ENCODE measurements at places on chromosomes 5 and 9.

DNA sequence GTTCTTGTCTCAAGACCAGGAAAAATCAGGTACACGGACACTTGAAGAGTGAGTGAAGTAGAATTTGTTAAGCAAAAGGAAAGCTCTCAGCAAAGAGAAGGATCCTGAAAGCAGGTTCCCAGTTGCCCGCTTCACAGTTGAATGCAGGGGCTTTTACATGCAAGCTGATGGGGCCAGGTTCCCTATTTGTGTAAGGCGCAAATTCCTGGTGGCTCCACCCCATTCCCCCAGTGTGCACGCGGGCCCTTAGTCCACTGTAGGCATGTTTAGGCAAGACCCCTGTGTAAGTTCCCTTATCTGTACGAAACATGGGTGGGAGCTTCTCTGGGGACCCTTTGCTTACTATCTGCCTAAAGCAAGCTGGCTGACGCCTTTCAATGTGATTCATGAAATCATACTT is 2.7 kb upstream of the AGTPBP1 start:
- no peak for DNase-seq

- no peak for DNase-seq
These were observed 40.2 kb downstream of the MEF2C start for GRCh38 chr5:88842784-88843183.

- DNase-seq: peak; percentile 63
These were observed 1.4 kb downstream of the CHSY3 start for GRCh38 chr5:129905473-129906176.

GRCh38 chr9:23669776-23670175 is 156.3 kb downstream of the ELAVL2 start:
- no peak for DNase-seq

- DNase-seq: peak; percentile 45
These were observed 19.5 kb downstream of the CXXC5 start for GRCh38 chr5:139667730-139668063.

GRCh38 chr5:98796197-98796972 is 22.9 kb downstream of the RGMB start:
- peak; percentile 72 for DNase-seq

GRCh38 chr9:12091865-12092527 is 601.2 kb upstream of the TYRP1 start:
- DNase-seq: no peak

- DNase-seq: peak; percentile 97
These were observed 1.7 kb upstream of the ARRDC3 start for GRCh38 chr5:91384671-91385430.

GRCh38 chr9:92771309-92771708 is 6.7 kb upstream of the BICD2 start:
- no peak for DNase-seq

GRCh38 chr9:12666813-12667212 is 26.4 kb upstream of the TYRP1 start:
- DNase-seq: no peak

DNA sequence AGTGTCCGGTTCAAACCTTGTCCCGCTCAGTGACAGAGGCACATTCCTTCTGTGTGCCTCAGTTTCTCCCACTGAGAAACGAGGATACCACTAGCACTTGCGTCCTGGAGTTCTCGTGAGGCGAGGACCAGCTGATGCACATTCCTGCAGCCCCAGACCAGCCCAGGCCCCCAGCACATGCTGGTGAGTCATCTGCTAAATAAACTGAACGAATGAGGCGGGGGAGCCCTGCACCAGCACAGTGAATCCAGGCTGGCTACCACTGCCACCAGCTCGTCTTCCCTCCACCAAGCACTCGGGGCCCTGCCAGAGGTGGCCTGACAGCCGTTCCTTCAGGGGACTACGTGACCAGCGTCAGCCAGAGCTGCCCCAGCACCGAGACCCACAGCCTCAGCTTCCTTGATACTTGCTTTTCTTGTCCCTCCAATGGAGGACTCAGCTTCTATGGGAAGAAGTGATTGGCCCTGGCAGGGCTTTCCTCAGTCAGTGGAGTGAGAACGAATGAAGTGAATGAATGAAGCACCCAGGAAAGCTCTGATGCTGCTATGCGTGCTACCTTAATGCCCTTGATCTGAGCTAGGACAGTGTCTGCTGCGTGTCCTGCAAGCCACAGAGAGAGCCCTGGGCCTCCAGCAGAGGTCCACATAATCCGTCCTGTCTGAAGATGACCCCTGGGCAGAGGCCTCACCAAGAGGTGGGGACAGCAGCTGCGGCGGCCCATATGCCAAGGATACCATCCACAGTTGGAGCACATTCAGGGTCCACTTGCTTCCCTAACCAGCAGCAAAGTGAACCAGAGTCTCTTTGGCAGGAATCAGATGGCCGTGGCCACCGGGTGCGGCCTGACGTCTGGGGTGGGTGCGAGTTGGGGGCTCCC is 13.5 kb upstream of the BARX1 start:
- DNase-seq: no peak

- DNase-seq: peak; percentile 39
These were observed 126.2 kb downstream of the BASP1 start for GRCh38 chr5:17343675-17344074.

DNA sequence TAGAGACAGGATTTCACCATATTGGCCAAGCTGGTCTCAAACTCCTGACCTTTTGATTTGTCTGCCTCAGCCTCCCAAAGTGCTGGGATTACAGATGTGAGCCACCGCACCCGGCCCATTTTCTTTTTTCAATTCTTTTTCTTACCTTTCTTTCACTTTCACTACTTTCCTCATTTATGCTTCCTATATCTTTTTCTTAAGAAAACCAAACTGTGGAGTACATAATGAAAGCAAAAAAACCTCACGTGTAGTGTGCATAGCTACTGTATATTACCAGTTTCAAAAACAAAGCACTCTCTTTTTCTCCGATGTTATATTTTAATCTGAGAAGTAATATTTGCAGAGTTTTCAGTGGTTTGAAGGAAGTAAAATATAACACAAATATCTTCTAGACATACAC is 8.0 kb upstream of the CAST start:
- DNase-seq: no peak

DNA sequence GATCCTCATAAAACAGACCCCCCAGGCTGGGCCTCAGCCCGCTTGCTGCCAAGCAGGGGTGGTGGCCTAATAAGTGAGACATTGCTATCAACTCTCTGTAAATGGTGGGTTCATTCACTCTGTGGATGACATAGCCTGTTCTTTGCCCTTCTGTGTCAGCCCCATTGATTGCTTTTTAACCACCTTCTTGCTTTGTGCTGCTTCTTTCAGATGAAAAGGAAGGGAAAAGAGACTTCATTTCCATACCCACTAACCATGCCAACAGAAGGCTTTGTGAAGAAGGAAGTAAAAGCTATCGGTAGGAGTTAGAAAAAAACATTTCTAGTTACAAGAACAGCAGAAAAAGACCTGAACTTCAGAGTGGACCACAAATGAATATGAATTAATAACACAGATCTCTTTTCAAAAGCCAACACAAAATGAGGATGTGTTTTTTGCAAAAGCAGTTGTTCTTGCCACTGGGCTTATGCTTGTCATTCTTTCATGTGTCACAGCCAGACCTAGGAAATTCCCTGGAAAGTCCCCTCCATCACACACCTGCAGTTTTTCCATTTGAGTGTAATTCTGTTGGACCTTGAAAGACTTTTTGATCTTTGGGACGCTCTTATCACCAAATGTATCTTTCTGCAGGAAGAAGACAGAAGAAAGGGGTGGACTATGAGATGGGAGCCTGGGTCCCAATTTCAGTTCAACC is 507.7 kb downstream of the CCDC171 start:
- DNase-seq: no peak

GRCh38 chr5:68729678-68730077 is 364.1 kb upstream of the SLC30A5 start:
- DNase-seq: no peak

DNA sequence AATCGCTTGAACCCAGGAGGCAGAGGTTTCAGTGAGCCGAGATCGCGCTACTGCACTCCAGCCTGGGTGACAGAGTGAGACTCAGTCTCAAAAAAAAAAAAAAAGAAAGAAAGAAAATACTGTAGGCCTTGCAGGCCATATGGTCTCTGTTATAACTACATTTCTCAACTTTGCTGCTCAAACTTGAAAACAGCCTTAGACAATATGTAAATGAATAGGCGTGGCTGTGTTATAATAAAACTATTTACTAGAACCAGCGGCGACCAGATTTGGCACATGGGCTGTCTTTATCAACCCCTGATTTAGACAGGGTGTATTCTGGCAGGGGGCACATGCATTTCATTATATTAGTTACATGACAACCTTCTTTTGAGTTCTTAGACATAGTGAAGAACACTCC is 130.0 kb downstream of the C9orf152 start:
- DNase-seq: no peak

DNA sequence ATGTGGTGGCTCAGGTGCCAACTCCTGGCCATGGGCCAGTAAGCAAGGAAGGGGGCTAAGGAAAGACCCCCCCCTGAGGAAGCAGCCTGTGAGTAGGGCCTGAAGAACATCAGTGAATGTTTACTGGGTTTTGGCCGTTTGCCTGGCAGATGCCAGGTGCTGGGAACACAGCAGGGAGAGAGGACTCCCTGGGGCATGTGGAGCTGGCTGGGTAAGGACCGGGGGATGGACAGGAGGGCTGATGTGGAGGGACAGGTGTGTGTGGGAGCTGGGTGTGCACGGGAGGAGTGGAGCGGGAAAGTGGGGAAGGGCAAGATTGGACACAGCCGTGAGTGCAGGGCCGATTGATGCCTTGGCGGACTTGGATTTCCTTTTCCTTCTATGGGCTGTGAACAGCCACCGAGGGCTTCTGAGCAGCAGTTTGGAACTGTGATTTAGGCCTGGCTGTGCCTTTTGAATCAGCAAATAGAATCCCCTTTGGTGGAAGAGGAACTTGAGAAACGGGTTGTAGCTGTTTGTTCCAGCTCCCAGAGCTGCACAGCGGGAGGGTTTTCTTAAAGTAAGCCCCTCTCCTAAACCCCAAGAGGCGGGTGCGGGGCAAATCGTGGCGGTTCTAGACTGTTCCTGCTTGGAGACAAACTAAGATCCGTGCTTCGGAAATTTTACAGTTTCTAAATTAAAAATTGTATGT is 3.1 kb downstream of the HMCN2 start:
- DNase-seq: peak; percentile 66

- DNase-seq: no peak
These were observed 33.6 kb downstream of the IRF1 start for GRCh38 chr5:132456987-132457361.

DNA sequence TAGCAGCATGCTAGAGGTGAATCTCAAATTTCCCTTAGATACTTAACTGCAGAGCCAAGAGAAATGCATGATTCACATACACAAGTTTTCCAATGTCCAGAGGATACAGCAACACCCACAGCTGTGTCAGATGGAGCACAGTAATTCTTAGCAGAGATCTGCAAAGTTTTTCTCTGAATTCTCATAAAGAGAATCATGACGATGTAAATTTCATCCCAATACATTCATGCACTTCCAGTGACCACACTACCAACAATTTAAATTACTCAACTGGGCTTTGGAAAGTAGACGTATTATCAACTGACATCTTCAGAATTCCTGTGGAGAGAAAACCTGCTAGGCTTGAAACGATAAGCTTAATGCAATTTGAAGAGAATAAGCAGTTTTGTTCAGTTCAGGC is 378.8 kb upstream of the TLE4 start:
- no peak for DNase-seq

- DNase-seq: no peak
These were observed 146.6 kb downstream of the ADAMTS12 start for GRCh38 chr5:33745101-33745770.

DNA sequence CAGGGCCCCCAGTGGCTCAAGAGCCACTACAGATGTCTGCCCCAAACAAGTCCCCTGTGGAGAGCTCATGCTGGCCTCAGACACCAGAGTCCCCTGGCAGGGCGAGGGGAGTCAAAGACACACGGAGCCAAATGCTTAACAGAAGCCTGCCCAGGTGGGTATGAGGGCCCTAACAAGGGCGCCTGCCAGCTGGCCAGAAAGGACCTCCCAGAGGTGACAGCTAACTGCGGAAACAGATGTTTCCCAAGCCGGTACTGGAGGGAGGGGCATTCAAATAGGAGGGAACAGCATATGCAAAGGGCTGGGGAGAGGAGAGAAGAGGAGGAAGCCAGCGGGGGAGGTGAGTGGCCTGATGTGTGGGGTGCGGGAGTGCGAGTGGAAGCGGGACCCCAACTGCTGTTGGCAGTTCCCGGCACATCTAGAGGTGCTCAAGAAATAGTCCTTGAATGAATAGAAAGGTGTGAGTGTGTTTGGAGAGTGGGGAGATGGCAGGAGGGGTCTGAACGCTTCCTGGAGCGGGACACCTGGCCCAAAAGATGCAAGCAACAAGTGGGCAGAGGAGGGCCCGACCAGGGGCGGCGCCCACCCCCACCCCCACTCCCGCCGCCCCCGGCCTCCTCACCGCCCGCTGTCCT is 824 bp downstream of the MXD3 start:
- peak; percentile 84 for DNase-seq

DNA sequence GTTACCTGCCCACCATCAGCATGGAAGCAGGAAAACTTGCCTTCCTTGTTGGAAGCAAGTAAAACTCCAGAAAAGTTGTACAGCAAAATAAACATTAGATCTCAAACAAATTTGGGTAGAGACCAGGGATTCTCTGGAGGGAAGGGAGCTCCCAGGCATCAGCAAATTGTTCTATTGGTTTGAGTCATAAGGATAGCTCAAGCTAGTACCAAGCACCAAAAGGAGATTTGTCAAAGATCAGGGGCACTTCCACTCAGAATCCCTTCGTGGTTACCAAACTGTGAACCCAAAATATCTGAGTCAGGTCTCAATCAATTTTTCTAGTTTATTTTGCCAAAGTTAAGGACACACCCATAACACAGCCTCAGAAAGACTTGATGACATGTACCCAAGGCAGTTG is 37.8 kb downstream of the DNAJB5 start:
- DNase-seq: no peak

DNA sequence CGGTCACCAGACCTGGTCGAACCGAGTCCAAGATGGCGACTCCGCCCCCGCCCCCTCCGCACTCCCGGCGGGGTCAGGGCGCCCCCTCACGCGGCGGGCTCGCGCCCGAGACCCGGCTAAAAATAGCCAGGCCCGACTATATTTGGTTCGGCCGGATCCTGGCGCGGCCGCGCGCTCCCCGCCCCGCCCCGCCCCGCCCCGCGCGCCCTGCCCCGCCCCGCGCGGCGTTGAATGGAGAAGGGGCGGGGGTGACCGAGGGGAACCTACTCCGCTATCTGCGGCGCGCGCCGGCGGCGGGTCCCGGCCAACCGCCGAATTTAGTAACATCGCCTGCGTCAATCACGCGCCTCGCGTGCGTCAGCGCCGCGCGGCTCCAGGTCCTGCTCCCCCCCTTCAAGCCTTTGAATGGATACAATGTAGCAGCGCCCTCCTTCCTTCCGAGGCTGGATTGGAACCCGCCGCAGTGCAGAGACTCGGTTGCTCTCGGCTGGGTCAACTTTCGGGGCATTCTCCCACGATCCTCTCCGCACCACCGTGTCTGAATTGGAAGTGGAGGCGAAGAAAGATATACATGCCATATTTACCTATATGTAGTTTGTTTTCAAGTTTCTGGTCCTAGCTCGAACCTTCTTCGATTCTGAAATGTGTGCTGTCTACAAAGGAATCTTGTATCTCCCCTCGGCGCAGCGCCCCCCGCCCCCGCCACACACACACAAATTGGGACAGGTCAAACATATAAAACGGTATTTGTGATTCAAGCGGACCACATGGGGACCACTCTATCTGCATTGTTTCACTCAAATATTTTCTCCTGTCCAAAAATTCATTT is 1.6 kb upstream of the NR4A3 start:
- peak; percentile 94 for DNase-seq

- DNase-seq: no peak
These were observed 7.3 kb upstream of the PTGER4 start for GRCh38 chr5:40672425-40672824.

- peak; percentile 14 for DNase-seq
These were observed 17.0 kb upstream of the RPS23 start for GRCh38 chr5:82295144-82295543.
